Cardiac fibroblast (primary cell): ENCODE measurements at places on chromosomes 7 and 10.

GRCh38 chr10:33506391-33506790 is 171.9 kb upstream of the NRP1 start:
- DNase-seq = no peak

DNA sequence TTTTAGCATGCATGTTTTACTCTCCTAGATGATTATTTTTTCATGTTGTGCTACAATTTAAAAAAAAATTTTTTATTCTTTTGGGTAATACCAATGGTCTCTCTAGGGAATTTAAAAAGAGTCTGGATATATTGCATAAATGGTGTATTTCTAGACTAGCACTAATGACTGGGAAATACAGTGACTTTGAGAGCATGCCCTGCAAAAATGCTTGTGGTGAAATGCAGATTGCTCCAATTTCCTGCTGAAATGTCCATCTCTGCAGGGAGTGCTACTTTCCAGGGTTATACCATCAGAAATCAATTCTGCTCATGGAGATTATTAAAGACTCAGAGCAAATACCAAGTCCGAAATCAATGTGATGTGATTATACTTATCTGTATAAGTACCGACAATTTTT is 186.1 kb downstream of the PRKG1 start:
- no peak for DNase-seq

GRCh38 chr7:121337398-121337797 is 8.6 kb downstream of the WNT16 start:
- DNase-seq = no peak

DNA sequence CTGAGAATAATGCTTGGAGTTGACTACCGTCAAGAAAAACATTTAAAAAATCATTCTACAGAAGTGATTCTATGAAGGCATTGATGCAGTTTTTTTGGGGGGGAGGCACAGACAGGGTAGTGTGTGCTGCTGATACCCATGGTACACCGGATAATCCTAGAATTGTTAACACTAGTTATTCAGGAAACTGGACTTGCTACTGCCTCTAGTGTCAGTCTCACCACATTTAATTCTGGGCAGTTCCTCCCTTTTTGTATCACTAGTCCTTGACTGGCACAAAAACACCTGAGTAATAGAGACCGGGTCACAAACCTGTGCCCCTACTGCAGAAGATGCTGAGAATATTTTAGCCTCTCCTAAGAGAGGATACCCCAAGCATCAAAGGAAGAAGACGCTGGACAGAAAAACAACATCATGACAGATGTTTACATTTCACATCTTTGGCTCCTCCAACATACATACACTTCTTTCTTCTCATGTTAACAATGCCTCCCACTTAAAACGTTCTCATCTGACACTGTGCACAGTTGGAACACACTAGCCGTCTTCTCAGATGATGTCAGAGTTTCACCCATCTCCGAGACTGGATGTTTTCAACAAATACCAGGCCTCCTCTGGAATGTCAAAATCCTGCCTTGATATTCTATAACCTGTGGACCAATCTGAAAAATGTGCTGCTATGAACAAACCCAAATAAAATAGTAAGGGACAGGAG is 13.1 kb upstream of the TCAF1 start:
- DNase-seq = no peak
